ENCODE measurements at places on chromosomes 1 and 21. TPM values are rescaled to one million over a fixed set of nuclear protein-coding genes. Genes with fewer than 3 reads are reported as not detected.

Gene TNFRSF1B
- 34.0 TPM for total RNA-seq

Gene RHEX
- total RNA-seq, result 1.1 TPM

Gene FBXO42
- 29.8 TPM for total RNA-seq

DNA sequence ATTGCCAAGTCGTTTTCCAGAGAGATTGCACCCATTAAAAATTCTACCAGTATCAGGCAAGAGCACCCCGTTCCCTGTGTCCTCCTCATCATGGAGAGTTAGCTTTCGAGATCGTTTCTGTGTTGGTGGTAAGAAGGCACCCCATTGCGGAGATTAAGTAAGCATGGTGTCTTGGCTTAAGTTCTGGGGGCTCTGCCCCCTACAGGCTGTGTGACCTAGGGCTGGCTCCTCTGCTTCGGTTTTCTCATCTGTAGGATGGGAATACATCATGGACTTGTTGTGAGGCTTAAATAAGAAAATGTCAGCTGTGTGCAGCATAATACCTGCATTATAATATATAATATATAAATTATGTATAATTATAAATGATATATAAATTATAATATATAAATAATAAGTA is 36.8 kb upstream of the TENT5C start:
- DNase-seq, result no peak

DNA sequence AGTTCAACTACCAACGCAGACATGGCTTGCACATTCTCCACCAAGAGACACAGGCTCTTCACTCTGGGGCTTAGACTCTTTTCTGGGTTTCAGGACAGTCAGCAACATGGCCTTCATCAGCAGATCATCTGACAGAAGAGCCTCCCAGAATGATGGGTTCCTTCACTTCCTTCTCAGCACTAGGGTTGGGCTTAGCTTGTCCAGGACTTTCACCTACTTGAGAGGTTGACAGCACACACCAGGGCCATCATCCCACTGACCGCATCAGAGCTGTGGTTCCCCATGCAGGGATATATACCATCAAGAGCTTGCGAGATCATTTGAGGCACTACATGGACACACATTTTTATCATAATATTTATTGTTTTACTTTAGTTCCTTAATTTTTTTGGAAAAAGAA is 10.4 kb upstream of the NCF2 start:
- no peak for DNase-seq

All from omental fat pad (tissue), 4 donors.